ENCODE measurements at places on chromosomes 1 and 21.

GRCh38 chr1:201020721-201021629 is 2.5 kb downstream of the KIF21B start:
- DNase-seq, result no peak

DNA sequence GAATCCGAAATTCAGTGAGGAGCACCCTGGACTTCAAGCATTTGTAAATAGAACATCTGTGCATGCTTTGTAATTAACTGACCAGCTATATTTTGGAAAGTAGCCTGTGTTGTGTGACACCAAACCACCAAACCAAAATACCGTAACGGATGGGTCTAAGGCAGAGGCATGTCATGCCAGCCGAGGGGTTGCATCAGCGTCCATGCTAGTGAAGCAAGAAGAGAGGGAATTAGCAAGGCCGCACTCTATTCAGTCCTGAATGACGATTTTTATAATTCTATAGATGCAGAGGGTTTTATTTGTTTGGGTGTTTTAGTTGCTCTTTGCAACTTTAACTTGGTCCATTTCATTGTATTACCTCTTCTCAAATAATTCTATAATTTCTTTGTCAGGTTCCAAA is 116.8 kb upstream of the SMYD2 start:
- no peak for DNase-seq

DNA sequence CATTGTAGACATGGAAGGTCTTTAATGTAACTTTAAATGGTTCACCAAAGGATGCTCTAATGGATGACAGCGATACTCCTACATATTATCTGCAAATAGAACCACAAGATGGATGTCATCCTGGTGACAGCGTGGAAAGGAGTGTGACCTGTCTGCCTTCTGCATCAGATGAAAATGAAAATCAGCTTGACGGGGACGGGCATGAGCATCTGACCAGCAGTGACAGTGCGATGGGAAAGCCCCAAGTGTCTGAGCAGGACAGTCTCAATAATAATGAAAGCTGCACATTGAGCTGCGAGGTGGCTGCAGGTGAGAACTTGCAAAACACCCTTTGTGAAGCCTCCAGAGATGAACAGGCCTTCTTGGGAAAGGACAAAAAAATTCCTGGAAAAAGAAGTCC is 25.2 kb downstream of the CNST start:
- no peak for DNase-seq

DNA sequence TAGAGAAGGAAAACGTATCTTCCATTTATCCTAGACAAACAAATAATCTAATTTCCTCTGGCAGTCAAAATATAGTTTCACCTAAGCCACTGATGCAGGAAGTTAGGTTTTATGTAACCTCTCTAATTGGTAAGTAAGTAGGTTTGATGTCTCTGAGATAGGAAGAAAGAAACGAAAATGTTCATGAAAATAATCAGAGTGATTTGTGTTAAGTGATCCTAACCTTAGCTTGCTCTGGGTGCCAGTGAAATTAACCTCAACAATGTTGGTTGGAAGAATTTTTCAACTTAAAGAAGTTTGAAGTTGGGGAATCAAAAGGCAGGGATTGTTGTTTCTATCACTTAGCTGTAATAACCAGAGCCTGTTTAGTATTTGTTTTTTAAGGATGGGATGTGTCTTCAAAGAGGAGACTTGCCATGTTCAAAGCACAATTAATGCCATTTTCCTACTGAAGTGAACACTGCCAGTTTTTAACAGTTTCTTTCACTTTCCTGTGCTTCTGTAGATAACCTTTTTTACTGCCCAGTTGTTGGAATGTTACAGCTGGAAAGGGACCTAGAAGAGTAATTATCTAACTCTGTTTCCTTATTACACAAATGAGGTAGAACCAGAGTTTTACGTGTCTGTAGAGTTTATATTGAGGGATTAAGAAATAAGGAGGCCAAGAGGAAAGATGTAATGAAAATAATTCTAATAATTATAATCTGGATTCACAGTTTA is 18.4 kb downstream of the HIPK1 start:
- no peak for DNase-seq

GRCh38 chr1:47575855-47576757 is 138.3 kb downstream of the FOXD2 start:
- DNase-seq, result no peak

DNA sequence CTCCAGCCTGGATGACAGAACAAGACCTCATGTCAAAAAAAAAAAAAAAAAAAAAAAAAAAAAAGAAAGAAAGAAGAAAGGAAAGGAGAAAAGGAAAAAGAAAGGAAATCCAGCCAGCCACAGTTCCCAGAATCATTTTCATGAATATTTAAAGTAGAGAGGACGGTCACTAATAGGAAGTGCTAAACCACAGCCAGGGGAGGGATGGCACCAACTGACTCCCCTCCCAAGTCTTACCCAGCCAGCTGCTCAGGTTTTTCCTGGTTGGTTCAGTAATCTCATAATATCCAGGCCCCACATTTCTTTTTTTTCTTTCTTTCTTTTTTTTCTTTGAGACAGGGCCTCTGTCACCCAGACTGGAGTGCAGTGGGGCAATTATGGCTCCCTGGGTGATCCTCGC is 63.9 kb upstream of the AK4 start:
- no peak for DNase-seq

- no peak for DNase-seq
Measured at GRCh38 chr21:15837645-15838044, 107.9 kb downstream of the USP25 start.

DNA sequence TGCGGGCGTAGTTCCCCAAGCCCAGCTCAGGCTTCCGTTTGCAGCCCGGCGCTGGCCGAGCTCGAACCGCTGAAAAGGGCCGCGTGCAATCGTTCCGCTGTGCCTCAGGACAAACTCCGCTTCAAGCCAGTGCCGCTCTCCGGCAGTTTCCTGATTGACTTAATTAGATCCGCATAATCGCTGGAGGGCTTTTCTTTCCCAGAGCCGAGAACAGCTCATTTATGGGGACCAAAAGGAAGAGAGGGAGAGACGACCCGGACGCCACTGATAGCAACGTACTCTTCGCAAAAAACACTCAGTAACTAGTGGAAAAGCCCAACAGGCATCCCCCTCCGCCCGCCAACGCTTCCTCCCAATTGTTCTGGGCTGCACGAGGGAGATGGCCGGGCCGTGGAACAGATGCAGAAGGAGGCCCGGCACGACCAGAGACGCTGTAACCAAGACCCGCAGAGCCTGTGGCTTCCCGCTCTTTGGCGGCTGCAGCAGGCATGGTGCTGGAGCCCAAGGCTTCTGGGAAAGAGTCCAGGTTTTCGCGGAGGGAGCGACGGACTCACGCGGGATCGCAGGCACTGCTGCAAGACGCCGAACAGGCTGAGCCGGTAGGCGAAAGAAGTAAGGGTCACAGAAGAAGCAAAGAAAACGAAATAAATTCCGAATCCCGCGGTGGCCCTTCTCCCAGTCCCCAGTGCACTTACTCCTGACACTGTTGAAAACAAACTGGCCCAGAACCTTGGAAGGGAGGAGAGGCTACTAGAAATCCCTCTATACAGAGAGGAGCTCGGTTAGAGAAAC is 3.6 kb upstream of the FOXD2 start:
- DNase-seq, result no peak

GRCh38 chr1:89081005-89081404 is 16.0 kb upstream of the GBP1 start:
- no peak for DNase-seq

DNA sequence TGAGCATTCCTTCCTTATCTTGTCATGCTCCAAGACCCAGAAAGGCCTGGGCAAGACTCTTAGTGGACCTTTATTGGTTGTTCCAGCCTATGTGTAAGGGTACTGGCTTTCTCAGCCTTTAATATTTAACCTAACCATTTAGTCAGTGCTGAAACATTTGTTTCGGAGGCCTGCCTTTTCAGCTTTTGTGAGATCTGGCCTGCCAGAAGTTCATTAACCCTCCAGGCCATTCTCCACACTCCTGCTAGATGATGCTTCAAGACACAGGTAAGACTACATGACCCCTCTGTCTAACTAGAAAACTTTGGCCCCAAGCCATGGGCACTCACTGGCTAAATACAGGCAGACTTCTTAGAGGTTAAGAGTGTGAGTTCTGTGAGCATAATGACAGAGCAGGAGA is 138.4 kb upstream of the ZP4 start:
- DNase-seq, result no peak

GRCh38 chr1:58815069-58815685 is 31.3 kb upstream of the JUN start:
- peak; percentile 31 for DNase-seq

- DNase-seq, result no peak
Measured at GRCh38 chr1:11664336-11665065, 501 bp downstream of the FBXO6 start.

DNA sequence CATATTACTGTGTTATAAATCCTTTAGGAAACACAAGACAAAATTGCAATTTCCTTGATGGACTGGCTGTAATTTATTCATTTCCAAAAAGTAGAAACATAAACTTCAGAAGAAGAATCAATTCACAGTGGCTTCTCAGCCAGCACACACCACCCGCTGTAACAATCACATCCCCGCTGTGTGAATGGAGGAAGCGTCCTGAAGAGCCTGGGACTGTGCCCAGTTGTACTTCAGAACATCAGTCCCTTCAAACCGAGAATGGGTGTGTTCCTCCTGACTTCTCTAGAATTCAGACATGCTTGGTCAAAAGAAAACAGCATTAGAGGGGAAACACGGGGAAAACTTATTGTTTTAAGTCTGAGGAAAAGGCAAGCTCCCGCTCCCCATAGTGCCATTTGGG is 28.8 kb upstream of the CD84 start:
- DNase-seq, result no peak

GRCh38 chr1:173717238-173717637 is 2.5 kb downstream of the KLHL20 start:
- no peak for DNase-seq
